ENCODE measurements at places on chromosomes 12 and 14.

- DNase-seq = no peak
These were observed 4.2 kb downstream of the SLC15A4 start for GRCh38 chr12:128819293-128820144.

GRCh38 chr14:59435987-59436386 is 29.2 kb downstream of the GPR135 start:
- DNase-seq = no peak

DNA sequence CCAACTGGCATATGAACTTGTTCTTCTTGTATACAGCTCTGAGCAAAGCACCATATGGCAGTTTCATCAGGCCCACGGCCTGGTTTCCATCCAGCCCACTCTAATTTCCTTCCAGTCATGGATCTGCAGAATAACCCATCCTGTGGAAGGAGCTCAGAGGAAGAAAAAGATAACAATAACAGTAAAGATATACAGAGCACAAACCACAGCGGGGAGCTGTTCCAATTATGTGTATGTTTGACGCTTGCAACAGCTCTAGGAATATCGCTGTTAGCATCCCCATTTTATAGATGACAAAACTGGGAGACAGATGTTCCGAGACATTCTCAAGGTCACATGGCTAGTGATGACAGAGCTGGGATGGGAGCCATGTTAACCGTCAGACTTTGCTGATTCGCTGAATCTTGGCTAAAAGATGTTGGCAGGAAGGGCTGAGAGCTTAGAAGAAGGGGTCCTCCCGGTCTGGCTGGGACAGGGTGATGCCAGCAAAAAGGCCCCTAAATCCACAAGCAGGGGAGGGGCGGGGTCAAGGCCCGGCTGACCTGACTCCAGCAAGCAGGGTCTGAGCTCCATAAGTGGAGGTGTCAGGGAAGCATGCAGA is 34.4 kb upstream of the CIPC start:
- no peak for DNase-seq

DNA sequence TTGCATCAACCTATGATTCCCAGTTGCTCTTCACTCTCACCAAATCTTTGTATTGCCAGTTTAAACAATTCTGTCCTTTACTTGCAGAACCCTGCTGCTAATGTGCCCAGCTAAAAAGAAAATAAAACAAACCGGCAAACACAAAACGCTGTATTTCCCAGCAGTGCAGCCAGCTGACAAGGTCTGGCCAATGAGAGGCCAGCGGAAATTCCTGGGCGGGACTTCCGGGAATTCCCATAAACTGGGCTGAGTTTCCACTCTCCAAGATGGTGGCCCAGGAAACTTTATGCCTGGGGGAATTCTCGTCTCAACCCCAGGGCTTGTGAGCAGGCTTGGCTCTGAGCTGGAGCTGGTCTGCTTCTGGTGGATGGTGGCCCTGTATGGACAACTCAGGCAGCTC is 807.3 kb upstream of the TMEM132C start:
- no peak for DNase-seq

DNA sequence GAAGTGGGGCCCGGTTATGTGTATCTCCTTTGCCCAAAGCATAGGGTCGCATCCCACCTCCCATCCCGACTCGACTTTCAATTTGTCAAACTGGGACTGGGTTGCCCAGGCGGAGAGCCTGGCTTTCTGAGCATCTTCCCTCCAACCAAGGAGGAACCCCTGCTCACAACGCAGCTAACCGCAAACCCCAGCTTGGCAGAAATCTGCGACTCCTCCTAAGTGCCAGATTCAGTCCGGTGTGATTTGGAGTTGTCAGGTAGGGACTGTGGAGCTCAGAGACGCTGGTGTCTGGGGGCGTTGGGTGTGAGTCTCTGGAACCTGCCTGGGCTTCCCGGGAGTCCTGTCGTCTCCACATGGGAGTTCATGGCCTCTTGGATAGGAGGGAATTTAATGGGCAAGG is 1126.7 kb downstream of the AACS start:
- DNase-seq = no peak

DNA sequence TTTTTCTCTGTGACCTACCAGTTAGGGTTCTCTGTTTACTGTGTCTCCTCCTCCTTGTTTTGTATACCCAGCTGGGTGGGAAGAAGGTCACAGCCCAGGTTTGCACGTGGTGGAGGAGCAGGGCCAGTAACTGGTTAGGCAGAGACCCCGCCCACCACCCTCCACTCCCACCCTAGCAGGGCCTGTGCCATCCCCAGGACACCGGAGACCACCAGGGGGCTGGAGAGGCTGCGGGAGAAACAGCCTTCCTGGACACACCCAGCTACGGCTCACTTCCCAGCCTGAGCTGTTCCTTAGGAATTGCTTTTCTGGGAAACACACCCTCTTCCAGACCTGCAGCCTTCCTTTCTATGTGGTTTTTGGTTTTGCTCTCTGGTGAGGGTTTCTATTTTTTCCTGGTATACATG is 21.1 kb downstream of the BDKRB2 start:
- no peak for DNase-seq

Data from CD4-positive, alpha-beta T cell treated with Interleukin-6 at 100 ng/mL for 8 hours (primary cell).